Activated T-cell treated with anti-CD3 and anti-CD28 coated beads for 48 hours (primary cell): ENCODE measurements at places on chromosomes 5 and 9.

DNA sequence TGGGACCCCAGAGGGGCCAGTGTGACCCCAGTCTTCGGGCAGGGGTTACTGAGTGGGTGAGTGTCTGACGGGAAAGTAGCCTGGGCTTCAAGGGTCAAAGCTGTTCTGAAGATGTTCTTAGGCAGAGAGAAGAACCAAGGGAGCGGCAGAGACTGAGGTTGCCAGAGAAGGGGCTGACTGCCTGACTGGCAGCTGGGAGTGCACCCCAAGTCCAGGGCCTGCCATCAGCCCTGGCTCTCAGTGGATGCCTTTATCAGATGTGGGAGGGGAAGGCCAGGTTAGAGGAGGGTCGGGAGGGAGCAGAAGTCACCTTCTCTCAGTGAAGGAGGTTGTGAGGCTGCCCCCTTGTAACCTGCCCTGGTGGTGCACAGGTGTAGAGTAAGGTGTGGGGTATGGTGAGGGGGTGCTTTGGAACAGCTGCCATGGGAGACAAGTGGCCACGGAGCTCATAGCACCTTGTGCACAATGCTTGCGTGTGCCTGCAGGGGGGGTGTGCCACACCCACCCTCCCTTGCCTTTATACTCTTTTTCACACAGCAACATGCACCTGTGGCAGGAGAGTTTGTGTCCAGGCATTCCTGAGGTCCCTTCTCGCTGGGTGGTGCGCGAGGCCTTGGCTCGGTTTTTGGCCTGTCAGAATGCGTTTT is 18.9 kb downstream of the RALGPS1 start:
- no peak for DNase-seq

- DNase-seq = no peak
These were observed 61.0 kb downstream of the EHMT1 start for GRCh38 chr9:137679695-137680305.

GRCh38 chr9:37301042-37301853 is 121.2 kb upstream of the GRHPR start:
- DNase-seq = no peak

GRCh38 chr5:175060257-175060656 is 335.9 kb downstream of the MSX2 start:
- DNase-seq = no peak

DNA sequence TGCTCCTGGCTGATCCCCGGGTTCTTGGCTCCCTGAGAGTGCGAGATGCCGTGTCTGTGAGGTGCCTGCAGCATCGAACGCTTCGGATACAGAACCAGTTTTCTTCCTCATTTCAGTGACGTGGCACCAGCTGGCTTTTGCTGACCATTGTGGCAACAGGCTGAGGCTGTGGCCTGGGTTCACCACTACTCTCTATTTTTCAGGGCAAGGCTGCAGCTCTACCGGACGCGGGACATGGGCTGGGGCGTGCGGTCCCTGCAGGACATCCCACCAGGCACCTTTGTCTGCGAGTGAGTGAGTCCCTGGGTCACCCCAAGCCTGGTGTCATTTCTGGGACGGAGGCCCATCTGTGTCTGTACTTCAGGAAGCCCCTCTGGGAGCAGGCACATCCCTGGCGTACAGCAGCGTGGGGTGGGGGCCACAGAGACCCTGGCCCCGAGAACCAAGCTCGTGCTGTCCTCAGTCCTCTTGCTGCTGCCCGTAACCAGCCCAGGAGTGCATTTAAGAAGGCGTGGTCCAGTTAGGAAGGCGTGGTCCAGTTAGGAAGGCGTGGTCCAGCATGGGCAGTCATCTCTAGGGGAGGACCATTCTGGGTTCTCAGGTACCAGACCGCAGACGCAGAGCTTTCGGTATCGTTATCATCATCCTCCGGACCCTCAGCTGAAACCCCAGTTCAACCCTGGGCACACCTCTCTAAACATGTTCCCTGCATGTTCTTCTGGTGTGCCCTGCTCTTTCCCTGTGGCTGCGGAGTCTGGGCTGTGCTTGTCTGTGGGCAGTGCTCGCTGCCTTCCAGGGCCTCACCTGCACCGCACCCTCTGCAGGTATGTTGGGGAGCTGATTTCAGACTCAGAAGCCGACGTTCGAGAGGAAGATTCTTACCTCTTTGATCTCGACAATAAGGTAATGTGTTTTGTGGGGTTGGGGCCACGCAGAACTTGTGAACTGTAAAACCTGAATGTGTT is 60.1 kb upstream of the CACNA1B start:
- DNase-seq = no peak

GRCh38 chr5:79663212-79663611 is 26.4 kb upstream of the CMYA5 start:
- DNase-seq = no peak
